ENCODE measurements at places on chromosomes 13 and 19.

- DNase-seq: no peak
Measured at GRCh38 chr19:28238270-28238820, 974.6 kb downstream of the UQCRFS1 start.

- no peak for DNase-seq
Measured at GRCh38 chr13:27678306-27679040, 56.8 kb downstream of the POLR1D start.

GRCh38 chr13:99078017-99078771 is 100.3 kb upstream of the DOCK9 start:
- DNase-seq: no peak

- no peak for DNase-seq
Measured at GRCh38 chr19:280541-281009, 10.6 kb downstream of the PLPP2 start.

DNA sequence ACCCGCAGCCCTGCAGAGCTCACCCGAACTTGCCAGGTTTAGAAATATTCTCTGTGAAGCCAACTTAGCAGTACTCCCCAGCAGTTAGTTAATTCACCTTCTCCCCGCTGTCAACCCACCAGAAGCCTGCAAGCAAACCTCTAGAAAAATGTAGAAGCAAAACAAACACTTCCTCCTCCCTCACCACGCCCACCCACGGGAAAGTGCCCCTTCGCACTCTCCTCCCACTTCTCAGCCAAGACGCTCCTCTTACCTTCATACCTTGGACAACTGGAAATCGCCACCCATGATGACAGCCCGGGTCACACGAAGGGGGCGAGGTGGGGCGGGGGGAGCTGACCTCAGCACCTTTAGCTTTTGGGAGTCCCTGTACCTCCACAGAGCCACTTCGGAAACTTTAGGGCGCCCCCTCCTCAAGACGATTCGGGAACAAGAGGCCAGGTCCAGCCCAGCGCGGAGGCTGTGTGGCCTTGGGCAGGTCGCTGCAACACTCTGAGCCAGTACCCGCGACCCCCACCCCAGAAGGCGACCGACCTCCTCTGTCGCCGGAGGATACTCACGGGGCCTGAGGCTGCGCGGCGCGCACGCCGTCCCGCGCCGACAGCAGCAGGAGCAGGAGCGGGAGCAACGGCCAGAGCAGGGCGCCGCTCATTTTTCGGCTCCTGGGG is 485 bp downstream of the CPAMD8 start:
- no peak for DNase-seq

GRCh38 chr19:1435378-1435989 is 2.7 kb upstream of the RPS15 start:
- no peak for DNase-seq

DNA sequence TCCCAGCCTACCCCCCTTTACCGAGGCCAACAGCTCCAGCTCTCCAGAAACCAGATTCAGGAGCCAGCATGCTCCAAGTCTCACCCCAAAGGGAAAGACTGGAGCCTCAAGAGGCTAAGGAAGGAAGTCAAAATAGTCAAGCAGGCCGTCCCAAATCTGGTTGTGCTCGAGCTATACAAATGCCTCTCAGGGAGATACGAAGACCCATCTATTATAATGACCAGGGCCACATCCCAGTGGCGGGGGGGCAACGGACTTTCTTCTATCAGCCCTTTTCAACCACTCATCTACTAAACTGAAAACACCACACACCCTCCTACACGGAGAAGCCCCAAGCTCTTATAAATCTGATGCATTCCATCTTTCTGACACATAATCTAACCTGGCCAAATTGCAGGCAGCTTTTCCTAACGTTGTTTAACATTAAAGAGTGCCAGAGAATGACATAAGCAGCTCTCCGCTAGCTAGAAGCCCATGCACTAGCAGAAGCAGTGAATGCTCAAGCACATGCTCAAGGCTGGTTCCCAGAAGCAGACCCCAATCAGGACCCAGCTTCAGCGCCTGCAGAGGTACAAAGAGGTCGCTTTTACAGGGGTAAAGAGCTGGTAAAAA is 104.6 kb upstream of the ZNF98 start:
- no peak for DNase-seq

DNA sequence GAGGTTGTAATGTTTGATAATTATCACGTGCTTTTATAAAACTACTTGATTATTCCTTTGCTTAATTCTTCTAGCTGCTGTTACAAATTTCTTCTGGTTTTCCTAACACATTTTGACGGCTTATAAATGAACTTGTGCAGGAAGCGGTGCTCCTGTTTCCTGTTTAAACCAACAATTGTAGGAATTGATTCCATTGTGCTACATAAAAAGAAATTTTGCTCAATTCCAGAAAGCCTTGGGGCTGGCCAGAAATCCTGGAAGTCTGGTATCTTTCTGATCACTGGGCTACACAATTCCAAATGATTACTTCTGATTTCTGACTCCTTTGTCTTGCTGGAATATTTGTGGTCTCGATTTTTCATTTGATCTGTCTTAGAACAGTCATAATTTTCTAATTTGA is 14.9 kb downstream of the RFC3 start:
- no peak for DNase-seq

GRCh38 chr13:42258747-42259146 is 13.2 kb upstream of the AKAP11 start:
- DNase-seq: no peak

GRCh38 chr13:99313501-99313900 is 6.3 kb upstream of the GPR183 start:
- DNase-seq: no peak

DNA sequence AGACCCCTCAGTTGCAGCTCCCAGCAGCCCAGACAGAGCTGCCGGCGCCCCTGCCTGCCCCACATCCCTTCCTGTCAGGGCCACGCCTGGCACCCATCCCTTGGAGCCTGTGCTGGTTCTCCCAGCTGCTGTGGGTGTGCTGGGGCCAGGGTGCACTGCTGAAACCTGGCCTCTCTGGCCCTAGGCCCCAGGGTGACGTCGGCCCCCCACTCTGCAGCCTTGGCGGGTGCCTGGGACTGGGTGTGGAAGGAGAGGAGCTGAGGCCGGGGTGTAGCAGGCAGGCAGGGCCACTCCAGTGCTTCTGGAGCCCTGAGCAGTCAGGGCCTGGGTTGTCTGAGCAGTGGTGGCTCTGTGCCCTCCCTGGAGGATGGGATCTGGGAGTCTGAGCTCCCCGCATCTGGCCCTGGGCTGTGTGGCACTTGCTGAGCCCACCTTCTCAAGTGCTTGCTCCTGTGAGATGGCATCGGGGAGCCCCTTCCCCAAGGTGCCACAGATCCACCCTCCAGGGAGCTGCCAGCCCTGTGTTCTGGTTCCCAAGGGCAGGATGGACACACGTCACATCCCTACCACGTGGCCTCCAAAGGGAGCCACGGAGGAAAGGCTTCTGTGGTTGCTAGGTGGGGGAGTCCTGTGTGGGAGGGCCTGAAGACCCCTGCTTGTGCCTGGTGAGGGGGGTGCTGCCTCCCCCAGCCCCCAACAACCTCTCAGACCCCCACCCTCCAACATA is 5.2 kb downstream of the PLEKHJ1 start:
- no peak for DNase-seq

GRCh38 chr13:114129649-114130062 is 2.8 kb downstream of the RASA3 start:
- no peak for DNase-seq

DNA sequence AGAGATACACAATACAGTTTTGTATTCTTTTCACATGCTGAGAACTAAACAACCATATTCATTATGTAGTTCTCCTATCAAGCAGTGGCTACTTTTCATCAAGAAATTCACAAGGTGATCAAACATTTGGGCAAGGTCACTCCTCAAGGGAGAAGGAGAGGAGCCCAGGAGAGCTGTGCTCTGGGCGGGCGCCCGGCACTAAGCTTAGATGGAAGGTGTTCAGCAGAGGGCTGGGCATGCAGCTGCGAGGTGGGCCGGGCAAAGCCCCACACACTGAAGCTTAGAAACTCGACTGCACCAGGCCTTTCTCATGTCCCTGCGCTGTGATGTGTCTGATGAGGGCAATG is 30.4 kb upstream of the SPACA7 start:
- DNase-seq: no peak

DNA sequence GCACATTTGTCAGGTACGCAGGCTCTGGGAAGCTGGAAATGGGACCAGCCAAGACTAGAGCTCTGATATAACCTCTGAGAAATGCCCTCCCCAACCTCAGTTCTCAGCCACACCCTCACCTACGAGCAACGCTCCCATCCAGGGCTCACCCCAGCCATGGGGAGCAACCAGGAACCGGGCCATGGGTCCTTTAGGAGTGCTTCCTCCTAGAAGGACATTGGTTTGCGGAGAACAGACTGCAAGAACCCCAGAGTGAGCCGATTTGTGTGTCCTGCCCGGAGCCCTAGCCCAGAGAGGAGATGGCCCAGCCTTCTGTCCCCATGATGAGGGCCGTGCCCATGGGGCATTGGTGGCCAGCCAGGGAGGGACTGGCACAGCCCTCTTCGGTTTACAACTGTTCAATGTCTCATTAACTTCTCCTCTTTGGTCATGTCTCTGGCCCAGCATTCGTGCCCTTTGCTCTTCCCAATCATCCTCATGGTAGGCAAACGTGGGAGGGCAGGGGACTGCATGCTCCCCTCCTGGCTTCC is 32.9 kb upstream of the IGSF23 start:
- no peak for DNase-seq

GRCh38 chr19:46503848-46504453 is 8.3 kb upstream of the PNMA8B start:
- no peak for DNase-seq

GRCh38 chr19:6873708-6874431 is 13.5 kb upstream of the ADGRE1 start:
- DNase-seq: no peak

- DNase-seq: no peak
Measured at GRCh38 chr19:7645163-7645562, 8.3 kb downstream of the STXBP2 start.

- no peak for DNase-seq
Measured at GRCh38 chr13:43110658-43111057, 87.3 kb downstream of the DNAJC15 start.

- no peak for DNase-seq
Measured at GRCh38 chr13:92259523-92259922, 861.1 kb downstream of the GPC5 start.

DNA sequence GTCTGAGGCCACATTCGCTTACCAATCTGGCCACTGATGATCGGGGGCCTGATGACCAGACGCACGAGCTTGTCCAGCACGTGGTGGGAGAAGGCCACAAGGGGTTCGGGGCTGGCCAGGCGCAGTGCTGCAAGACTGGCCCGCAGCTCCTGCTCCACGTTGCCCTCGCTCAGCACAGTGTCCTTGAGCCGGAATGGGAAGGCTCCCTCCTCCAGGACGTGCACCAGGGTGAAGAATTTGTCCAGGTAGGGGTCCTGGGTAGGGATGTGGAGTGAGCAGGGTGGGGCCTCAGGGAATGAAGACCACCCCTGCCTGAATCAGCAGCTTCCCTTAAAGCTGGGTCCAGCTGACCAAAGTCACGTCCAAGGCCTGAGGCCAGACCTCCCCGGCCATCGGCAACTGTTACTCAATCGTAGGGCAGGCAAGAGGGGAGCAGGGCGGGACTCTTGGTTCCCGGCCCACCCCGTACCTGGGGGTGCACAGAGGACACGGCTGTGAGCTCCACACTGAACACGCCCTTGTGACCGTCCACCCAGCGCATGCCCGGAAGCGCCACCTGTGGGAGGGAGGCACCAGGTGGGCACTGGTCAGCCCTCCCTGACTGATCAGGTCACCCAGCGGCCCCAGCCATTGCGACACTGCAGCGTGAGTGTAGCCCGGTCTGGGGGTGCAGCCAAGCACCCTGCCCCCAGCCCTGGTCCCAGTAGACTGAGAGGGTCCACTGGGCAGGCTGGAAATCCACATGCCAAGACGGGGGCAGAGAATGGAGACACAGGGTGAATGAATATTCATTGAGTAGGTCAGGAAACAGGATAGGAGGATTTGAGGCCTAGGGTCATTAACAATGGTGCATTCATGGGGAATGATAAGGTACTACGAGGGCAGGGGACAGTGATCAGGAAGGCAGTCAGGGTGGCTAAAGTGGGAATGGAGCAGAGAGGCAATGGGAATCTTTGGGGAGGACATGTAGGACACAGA is 2.8 kb upstream of the ANGPTL8 start:
- DNase-seq: no peak

- DNase-seq: no peak
Measured at GRCh38 chr13:99590519-99591011, 89.3 kb downstream of the TM9SF2 start.

DNA sequence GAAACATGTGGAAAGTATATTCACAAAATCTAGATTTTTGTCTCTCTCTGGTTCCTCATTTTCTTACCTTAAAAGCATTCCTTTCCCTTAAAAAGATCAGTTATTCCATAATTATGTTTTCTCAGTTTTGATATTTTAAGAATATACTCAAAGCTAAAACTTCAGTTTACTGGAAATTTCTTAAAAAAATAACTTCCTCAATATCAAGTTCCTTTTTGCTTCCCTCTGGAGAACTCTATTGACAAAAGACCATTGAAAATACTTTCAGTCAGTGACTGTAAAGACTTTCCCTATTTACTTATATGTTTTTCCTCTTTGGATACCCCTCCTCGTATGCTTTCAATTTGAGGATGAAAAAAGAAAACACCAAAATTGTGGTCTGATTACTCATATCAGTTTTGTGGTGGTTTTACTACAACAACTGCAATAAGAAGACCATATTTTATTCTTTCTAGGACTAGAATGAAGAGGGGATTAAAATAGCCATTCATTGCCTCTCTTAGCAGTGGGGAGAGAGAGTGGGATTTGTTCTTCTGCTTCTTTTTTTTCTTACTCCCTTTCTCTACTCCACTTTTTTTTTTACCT is 113.2 kb downstream of the ESD start:
- DNase-seq: no peak

DNA sequence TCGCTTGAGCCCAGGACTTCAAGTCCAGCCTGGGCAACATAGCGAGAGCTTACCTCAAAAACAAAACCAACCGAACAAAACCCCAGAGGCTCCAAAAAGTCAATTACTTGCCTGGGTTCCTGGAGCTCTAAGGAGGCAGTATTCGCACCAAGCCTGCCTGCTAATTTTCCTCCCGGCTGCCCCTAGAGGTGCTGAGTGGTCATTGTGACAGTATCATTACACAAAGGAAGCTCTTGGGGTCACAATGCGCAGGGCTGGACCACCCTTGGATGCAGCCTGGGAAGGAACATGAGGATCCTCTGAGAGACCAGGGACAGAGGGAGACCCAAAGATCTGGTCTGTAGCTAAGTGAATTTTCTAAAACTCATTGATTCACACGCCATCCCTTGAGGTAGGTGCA is 8.5 kb upstream of the PEX11G start:
- DNase-seq: no peak

- no peak for DNase-seq
Measured at GRCh38 chr19:12364391-12365235, 870 bp downstream of the ZNF442 start.

Data from stimulated activated CD8-positive, alpha-beta memory T cell treated with anti-CD3 and anti-CD28 coated beads, Interleukin-2, amount 100 ng/mL, for 48 hours (primary cell).